ENCODE measurements at places on chromosomes 3 and 15.

GRCh38 chr3:169278667-169279066 lies 384.8 kb downstream of the MECOM start:
- H3K36me3 ChIP-seq = no peaks in the 10 kb centered on the region
- H3K4me1 ChIP-seq = peaks cover 5% of the 10 kb centered on the region
- no peak for DNase-seq

DNA sequence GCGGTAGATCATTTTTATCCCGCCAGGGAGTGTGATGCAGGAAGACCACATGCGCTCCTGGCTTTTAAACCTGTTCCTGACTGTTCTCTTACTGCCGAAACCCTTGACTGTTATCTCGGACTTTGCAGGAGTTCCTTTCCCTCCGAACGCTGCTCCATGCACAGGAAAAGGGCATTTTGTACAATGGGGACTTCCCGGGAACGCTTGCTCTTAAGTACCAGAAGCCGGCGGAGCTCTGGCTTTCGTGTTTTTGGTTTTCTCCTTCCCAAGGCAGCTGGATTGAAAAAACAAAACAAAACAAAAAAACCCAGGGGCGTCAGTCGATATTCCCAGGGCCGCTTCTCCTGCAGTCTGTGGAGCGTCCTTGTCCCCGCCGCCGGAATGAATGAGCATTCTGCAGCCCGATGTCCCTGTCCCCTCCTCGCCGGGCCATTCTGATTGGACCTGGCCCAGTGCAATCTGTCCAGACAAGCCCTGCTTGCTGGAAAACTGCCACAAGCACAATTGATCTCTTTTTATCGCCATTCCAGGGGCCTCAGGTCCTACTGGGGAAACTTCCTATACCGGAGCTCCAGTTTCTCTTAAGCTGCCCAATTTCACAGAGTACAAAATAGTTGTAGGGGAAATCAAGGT lies 44.8 kb downstream of the SLC6A1 start:
- DNase-seq = no peak
- H3K27me3 ChIP-seq = no peaks in the 10 kb centered on the region
- peak overlapping the region; percentile 30 for H3K27ac ChIP-seq

GRCh38 chr3:31465999-31466398 lies 66.7 kb upstream of the STT3B start:
- H3K4me3 ChIP-seq = no peak overlapping the region
- no peak overlapping the region for H3K27ac ChIP-seq
- DNase-seq = no peak
- H3K4me1 ChIP-seq = no peaks in the 10 kb centered on the region
- no peaks in the 10 kb centered on the region for H3K27me3 ChIP-seq

DNA sequence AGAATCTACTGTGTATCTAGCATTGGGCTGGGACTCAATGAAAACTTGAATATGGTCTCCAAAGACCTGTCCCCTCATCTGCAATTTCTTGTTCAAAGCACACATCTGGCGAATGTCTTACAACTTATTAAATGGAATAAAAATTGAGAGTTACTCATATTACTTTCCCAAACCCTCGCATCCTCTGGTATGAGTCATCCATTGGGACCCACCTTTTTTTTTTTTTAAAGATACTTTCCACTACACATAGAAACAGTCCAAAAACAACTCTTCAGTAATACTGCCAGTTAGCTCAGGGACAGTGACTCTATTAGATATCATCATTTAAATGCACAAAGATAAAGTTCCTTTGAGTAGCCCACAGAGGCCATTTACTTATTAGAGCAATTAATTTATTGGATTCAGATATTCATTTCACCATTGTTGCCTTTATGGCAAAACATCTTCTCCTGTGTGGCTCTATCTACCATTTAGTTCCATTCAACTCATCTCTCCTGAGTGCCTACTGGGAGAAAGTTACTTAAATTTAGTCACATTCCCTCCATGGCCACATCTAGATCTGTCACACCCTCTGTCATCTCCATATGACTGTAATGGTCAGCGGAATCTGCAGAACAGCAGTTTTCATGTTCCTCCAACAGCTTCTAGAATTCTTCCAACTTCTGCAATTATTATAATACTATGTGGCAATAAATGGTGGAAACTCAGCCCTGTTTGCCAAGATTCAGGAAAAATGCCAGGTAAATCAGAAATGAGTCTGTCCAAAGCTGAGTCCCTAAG lies 77.9 kb upstream of the ARHGEF3 start:
- no peaks in the 10 kb centered on the region for H3K27me3 ChIP-seq
- H3K4me1 ChIP-seq = peaks cover 4% of the 10 kb centered on the region
- no peaks in the 10 kb centered on the region for H3K36me3 ChIP-seq
- H3K27ac ChIP-seq = no peak overlapping the region
- no peak overlapping the region for H3K4me3 ChIP-seq

- H3K4me3 ChIP-seq = peak overlapping the region; percentile 79
- H3K4me1 ChIP-seq = peaks cover 14% of the 10 kb centered on the region
- H3K27me3 ChIP-seq = no peaks in the 10 kb centered on the region
- H3K36me3 ChIP-seq = no peaks in the 10 kb centered on the region
- H3K27ac ChIP-seq = peak overlapping the region; percentile 25
Measured at GRCh38 chr15:34318277-34319079, 19.1 kb downstream of the SLC12A6 start.

DNA sequence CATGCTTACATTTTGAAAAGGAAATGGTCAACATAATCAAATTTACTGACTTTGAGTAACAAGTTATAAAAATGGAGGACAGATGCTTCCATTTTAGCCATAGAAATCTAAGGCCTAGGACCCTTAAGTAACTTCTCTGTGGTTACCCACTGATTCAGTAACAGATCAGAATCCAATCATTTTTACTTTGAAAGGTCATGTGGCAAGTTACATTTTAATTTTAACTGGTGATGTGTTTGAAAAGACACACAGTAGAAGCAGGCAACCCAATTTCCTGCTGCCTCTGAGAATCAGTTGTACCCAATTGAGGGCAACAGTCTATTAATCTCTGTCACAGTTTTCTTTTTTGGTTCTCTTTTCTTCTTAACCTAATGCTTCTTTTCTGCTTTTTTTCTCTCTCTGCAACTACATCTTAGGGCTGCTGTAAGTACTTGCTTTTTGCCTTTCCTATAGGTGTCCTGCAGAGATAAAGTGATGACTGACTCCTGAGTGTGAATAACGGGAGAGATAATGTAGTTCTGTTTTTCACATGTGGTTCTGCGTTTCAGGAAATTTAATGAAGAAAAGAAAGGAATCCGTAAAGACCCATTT lies 3.3 kb downstream of the ZWILCH start:
- no peaks in the 10 kb centered on the region for H3K27me3 ChIP-seq
- DNase-seq = no peak
- peak overlapping the region; percentile 87 for H3K4me3 ChIP-seq
- H3K36me3 ChIP-seq = peaks cover 9% of the 10 kb centered on the region

DNA sequence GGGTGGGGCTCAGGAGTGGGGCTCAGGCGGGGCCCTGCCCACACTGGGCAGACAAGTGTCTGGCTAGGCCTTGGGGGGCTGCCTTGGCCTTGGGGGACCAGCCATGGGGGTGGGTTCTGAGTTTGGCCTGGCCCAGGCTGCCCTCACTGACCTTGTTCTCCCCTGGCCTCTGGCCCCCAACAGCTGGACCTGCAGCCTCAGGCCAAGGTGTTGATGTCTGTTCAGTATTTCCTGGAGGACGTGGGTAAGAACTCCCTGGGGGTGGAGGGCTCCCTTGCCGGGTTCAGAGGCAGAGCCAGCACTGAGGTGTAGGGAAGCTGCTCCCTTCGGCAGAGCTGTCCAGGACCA lies 20.0 kb downstream of the PRKCD start:
- H3K4me3 ChIP-seq = no peak overlapping the region
- H3K27me3 ChIP-seq = no peaks in the 10 kb centered on the region
- H3K27ac ChIP-seq = no peak overlapping the region
- no peaks in the 10 kb centered on the region for H3K36me3 ChIP-seq
- H3K4me1 ChIP-seq = peaks cover 13% of the 10 kb centered on the region
- DNase-seq = no peak

DNA sequence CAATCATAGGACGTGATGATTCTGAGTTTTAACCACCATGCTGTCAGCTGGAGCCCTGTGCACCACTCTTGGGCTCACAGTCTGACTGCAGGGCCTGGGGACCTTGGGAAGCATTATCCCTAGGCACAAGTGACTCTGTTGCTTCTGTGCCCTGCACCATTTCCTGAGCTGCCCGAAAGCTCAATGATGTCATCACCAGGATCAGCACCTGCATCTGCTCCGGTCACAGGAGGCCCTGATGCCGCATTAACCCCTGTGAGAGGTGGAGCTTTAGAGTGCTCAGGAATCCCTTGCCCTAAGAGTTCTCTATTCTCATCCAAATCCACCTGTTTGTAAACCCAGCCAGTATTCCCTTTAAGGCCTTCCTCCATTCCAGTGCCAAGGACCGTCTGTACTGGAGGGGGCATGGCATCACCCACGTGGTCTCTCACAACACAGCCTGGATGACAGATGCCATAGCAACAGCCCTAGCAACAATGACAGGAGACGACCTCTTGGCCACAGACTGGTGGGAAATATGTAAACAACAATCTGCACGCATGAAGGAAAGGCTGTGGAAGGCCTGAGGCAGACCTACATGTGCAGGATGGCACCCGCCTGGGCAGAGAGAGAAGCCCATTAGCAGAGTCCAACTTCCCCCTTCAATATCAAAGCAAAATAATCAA lies 37.9 kb downstream of the NTRK3 start:
- no peak for DNase-seq
- no peaks in the 10 kb centered on the region for H3K4me1 ChIP-seq
- no peaks in the 10 kb centered on the region for H3K27me3 ChIP-seq
- H3K4me3 ChIP-seq = no peak overlapping the region

DNA sequence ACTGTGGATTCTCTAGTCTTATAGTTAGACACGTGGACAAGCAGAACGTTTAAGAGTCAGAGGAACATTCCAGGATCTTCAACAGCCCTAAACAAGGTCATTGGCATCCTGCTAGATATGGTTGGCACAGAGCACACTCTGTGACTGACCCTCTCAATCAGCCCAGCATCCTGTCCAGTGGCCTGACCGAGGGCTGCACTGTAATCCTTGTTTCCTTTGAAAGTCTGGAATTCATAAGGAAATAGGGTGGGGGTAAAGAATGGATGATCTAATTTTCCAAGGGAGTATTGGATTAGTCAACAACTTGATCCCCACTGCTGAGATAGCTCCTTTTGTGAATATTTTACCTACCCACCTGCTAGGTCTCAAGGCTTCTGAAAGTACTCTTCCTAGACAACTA lies 94.5 kb upstream of the DLG1 start:
- no peak overlapping the region for H3K27ac ChIP-seq
- DNase-seq = no peak
- H3K4me3 ChIP-seq = no peak overlapping the region
- H3K27me3 ChIP-seq = peaks cover 15% of the 10 kb centered on the region
- no peaks in the 10 kb centered on the region for H3K4me1 ChIP-seq

GRCh38 chr15:90300541-90300940 lies 35.1 kb downstream of the NGRN start:
- H3K4me1 ChIP-seq = peaks cover 10% of the 10 kb centered on the region
- H3K27ac ChIP-seq = no peak overlapping the region
- no peak for DNase-seq
- H3K4me3 ChIP-seq = no peak overlapping the region

DNA sequence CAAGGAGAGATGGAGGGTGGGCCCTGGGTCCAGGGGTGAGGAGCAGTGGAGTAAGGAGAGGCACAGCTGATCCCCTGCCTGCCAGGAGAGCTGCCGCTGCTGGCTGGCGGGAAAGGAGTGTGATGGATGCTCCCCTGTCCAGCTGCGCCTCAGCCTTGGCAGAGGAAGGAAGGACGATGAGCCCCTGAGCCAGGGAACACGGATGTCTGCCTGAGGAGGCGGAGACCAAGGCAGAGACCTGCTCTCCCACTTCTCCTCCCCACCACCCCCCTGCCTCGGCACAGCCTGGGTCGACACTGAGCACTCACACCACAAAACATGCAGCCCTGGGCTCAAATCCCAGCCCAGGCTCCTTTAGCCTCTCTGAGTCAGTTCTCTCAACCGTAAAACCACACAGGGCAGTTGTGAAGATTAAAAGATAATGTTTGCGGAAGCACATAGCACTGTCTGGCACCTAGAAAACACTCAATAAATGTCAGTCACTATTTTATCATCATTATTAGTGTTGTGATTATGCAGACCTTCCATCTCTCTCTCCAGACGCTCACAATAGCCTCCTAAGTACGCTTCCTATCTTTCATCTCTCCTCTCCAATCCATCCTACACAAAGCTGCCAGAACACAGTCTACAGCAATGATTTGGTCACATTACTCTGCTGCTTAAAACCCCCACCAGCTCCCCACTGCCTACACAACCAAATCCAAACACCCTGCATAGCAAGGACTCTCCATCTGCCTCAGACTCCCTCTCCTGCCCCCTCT lies 52.2 kb downstream of the SEMA5B start:
- H3K36me3 ChIP-seq = no peaks in the 10 kb centered on the region
- no peak for DNase-seq
- no peaks in the 10 kb centered on the region for H3K27me3 ChIP-seq
- no peak overlapping the region for H3K4me3 ChIP-seq

DNA sequence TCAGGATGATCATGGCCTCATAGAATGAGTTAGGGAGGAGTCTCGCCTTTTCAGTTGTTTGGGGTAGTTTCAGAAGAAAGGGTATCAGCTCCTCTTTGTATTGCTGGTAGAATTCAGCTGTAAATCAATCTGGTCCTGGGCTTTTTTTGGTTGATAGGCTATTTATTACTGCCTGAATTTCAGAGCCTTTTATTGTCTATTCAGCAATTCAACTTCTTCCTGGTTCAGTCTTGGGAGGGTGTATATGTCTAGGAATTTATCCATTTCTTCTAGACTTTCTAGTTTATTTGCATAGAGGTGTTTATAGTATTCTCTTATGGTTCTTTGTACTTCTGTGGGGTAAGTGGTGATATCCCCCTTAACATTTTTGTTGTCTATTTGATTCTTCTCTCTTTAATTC lies 1024.2 kb downstream of the DIPK2A start:
- no peak overlapping the region for H3K4me3 ChIP-seq
- no peaks in the 10 kb centered on the region for H3K4me1 ChIP-seq
- no peaks in the 10 kb centered on the region for H3K27me3 ChIP-seq
- no peaks in the 10 kb centered on the region for H3K36me3 ChIP-seq
- no peak overlapping the region for H3K27ac ChIP-seq
- no peak for DNase-seq

- H3K27ac ChIP-seq = no peak overlapping the region
- H3K27me3 ChIP-seq = peaks cover 9% of the 10 kb centered on the region
- H3K4me1 ChIP-seq = peaks cover 13% of the 10 kb centered on the region
- DNase-seq = no peak
Measured at GRCh38 chr15:79045041-79045440, 45.5 kb downstream of the RASGRF1 start.

- H3K27me3 ChIP-seq = no peaks in the 10 kb centered on the region
- peaks cover 4% of the 10 kb centered on the region for H3K4me1 ChIP-seq
- no peak overlapping the region for H3K4me3 ChIP-seq
- peaks cover 2% of the 10 kb centered on the region for H3K36me3 ChIP-seq
Measured at GRCh38 chr3:119665954-119666559, 5.7 kb upstream of the POPDC2 start.

DNA sequence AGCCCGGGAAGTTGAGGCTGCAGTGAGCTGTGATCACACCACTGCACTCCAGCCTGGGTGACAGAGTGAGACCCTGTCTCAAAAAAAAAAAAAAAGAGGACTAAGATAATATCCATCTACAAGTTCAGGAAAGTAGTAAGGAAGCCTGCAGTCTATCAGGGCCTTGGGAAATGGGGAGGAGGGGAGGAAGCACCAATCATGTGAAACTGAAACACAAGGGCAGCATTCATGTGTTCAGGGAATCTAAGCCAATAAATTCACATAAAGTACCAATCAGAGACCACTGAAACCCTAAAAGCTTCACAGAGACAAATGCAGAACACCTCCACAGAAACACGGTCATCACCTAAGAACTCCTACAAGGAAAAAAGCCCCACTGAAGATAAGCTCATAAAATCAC lies 22.9 kb upstream of the HHATL start:
- H3K4me1 ChIP-seq = peaks cover 20% of the 10 kb centered on the region
- peaks cover 2% of the 10 kb centered on the region for H3K27me3 ChIP-seq
- H3K4me3 ChIP-seq = no peak overlapping the region
- H3K27ac ChIP-seq = no peak overlapping the region
